ENCODE measurements at places on chromosomes 1 and 21.

DNA sequence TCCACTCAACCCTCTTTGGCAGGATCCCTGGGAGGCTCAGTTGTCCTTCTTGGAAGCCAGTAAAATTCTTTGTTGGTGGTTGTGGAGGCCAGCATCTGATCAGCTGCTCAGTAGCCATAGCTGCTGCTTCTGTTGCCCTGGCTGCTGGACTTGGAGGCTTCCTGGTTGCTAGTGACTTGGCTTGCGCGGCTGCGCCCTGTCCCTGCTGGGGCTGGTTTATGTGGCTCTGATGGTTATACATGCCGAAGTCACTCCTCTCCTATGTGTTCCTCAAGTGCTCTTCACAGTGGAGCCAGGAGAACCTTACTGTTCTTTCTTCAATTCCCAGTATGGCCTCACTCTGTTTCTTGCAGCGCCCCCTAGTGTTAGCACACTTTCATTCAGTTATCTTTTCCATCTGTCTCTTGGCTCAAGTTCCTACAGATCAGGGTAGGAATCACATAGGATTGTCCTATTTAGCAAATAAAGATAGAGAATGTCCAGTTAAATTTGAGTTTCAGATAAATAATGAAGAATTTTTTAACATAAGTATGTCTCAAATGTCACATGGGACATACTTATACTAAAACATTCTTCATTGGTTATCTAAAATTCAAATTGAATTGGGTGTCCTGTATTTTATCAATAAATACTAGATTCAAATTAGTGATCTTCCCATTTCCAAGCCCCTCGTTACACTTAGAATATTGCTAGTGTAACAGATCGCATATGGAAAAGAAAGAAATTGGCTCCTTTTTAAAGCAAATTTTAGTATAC, 176.5 kb downstream of the TGFB2 start:
- DNase-seq: peak; percentile 54

GRCh38 chr1:150405660-150406059, 41.7 kb downstream of the RPRD2 start:
- no peak for DNase-seq

GRCh38 chr1:18574754-18575153, 55.9 kb upstream of the PAX7 start:
- no peak for DNase-seq

GRCh38 chr1:87898431-87898830, 569.8 kb downstream of the LMO4 start:
- no peak for DNase-seq

DNA sequence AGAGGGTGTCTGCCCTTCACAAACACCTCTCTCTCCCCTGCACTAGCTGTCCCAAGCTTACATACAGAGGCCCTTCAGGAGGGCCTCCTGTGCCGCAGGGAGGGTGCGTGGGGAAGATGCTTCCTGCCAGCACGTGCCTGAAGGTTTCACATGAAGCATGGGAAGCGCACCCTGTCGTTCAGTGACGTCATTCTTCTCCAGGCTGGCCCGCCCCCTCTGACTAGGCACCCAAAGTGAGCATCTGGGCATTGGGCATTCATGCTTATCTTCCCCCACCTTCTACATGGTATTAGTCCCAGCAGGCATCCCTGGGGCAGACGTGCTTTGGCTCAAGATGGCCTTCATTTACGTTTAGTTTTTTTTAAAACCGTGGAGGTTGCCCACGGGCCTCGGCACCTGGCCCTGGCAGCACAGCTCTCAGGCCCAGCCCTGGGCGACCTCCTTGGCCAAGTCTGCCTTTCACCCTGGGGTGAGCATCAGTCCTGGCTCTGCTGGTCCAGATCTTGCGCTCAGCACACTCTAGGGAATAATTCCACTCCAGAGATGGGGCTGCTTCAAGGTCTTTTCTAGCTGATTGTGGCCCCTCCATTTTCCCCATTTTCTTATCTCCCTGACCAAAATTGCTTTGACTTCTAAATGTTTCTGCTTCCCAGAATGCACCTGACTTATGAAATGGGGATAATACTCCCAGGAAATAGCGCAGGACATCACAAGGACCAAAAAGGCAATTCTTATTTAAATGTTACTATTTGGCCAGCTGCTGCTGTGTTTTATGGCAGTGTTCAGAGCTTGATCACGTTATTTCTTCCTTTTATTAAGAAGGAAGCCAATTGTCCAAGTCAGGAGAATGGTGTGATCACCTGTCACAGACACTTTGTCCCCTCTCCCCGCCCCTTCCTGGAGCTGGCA, 6.1 kb downstream of the NPPA start:
- no peak for DNase-seq

DNA sequence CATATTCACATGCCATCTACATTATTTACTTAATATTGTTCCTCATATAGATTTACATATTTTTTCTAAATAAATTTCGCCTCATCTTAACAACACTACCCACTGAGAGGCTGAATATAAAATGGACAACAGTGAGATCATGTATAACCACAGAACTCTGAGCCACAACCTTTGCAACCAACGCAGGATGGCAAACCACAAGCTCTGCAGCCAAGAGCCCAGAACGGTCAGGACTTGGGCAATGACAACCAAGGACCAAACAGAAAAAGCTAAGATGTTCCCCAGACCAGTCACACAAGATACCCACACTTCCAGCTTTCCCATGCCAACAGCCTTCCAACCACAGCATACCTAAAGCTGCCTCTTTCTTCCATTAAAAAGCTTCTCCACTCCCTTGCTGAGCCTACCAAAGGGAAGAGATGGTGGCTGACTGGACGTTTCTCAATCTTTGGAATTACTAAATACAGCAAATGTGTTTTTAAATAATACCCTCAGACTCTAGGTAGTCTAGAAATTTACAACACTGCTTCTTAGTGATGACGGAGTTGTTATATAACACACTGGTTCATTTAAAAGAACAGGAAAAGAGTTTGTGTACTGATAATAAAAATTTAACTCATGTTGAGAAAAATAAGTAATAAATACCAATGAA, 117.9 kb downstream of the AKT3 start:
- DNase-seq: no peak

GRCh38 chr1:236052232-236052993, 12.5 kb downstream of the NID1 start:
- DNase-seq: no peak

GRCh38 chr1:234507089-234507488, 28.1 kb upstream of the TARBP1 start:
- no peak for DNase-seq

- no peak for DNase-seq
Measured at GRCh38 chr1:228185641-228185965, 20.0 kb downstream of the IBA57 start.

DNA sequence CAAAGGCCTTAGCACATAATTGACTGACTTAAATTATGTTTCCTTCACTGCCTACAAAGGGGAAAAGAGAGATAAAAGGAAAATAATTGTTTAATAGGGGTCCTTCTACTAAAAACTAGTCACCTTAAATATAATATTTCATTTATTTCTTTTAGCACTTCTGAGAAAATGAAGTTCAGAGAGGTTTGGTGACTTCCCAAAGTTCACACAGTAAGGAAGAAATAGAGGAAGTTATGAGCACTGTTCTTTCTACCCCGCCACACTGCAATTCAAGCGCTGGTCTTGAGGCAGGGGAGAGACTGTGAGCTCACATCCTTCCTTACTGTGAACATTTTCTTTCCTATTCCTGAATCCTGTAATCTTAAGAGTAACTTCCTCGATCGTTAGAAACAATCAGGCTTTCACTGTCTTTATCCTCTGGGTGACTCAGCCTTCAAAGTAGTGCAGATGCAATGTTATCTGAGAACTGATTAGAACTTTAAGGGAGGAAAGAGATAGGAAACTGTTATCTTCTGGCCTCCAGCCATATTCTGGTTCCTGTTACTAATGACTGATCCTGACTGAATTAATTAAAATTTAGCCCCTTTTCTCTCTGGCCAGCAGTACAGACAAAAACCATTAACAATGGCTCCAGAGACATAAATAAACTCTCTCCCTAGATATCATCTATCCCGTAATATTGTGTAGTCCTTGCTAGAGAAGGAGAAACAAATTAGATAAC, 6.8 kb downstream of the RGS5 start:
- DNase-seq: no peak

GRCh38 chr1:239458144-239458500, 71.8 kb downstream of the CHRM3 start:
- DNase-seq: no peak

DNA sequence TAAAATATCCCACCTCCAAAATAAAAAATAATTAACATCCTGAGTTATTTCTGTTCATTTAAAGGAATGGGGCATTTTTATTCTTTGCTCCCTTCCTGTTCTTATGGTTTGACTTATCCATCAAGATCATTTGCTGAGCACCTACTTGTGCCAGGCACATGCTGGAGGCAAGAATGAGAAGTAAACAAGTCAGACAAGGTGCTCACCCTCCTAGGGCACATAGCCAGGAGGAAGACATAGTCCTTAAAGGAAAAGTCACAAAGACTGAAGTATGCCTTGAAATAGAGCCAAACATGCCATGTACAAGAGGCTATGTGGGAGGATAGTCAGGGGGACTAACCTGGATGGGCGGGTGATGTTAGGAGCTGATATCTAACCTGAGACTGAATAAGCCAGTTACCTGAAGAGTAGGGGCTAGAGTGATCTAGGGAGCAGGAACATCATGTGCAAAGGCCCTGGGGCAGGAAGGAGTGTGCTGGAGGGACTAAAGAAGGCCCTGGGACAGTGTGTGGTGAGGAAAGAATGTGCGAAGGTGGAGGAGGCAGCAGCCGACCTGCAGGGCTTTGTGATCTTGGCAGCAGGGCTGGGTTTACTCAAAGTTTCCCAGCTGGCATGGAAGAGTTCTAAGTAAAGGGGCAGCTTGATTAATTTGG, 233.5 kb downstream of the MATN1 start:
- no peak for DNase-seq

DNA sequence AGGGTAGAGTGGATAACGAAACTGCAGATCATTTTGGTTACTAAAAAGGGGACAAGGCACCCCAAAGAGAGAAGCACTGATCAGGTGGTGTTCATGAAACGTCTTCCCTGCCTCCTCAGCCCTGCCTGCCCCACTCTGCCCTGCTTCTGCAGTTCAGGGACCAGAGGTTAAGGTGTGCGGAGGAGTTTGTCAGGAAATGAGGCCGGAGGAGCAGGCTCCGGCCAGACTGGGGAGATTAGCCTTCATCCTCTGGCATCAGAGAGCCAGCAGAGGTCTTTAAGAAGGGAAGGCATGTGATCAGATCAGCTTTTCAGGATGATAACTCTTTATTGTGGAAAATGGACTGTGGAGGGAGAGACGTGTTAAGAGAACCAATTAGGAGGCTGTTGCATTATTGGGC, 291.9 kb upstream of the NR5A2 start:
- no peak for DNase-seq

GRCh38 chr1:68213843-68214242, 18.5 kb downstream of the WLS start:
- DNase-seq: no peak

DNA sequence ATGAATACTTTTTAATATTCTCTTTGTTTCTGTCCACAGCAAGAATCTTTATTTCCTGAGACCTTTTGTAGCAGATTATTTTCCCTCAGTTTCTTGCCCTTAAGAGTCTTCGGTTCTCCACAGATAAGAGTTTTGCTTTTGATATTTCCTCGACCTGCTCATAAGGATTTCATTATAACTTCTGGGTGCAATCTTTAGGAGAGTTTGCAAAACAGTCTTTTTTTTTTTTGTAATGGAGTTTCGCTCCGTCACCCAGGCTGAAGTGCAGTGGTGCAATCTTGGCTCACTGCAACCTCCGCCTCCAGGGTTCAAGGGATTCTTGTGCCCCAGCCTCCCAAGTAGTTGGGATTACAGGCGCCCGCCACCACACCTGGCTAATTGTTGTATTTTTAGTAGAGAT, 10.1 kb upstream of the UBE4B start:
- no peak for DNase-seq

- no peak for DNase-seq
Measured at GRCh38 chr1:116546354-116546977, 24.4 kb downstream of the CD58 start.

DNA sequence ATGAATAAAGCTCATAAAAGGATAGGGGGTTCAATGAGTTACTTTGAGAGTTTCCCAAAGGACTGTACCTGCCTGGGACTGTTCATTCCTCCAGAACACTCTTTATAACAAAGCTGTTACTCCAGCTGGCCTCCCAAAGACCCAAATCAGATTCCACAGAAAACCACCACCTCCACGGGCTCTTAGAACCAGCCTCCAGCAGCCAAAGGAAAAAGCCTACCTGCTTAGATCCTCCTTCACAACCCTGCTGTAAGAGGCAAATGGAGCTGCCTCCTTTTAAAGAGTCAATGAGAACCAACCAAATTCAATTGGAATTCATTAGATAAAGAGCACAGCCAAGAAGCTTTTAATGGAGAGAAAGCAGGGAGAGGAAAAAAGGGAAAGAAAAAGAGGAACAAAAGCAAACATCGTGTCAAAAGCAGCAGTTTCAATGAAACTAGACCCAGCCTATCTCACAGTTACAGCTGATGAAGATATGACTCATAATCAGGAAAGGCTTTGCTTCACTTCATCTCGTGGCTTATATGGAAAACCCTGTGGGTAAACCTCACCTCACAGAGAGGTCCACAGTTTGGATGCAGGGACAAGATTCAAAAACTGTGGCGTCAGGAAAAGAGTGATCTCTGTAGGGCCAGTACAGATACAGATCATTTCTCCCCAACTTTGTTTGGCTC, 27.8 kb upstream of the FMO4 start:
- DNase-seq: no peak

- no peak for DNase-seq
Measured at GRCh38 chr1:37458551-37458950, 15.8 kb upstream of the ZC3H12A start.

DNA sequence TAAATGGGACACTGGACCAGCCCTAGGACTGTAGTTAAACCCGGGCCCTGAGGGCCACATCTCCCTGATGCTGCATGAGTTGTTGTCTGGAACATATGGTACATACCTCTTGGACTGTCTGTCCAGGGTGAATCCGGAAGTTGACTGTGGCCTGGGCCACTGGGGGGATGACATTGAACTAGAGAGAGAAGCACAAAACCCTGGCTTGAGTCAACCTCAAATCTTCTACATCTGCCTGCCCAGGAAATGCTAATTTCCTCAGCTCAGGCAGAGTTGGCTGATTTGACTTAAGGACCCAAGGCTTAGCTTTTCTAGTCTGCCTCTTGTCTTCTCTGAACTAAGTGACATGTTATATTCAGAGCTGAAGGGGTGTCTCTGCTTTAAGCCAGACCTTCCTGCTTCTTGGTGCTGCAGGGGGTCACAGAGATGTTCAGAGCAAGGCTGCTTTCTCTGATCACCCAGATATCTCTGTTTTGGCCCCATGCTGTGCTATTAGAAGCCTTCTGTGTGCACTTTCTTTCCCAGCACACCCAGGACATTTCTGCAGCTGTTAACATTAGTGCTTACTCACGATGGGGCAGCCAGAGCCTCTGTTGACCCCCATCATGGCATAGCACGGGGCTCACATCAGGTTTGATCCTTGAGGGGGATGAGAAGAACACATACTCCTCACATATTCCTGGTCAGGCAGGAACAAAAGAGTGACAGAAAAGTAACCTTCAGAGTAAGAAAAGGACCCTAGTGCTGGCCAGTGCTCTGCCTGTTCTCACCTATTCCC, 9.6 kb downstream of the PM20D1 start:
- no peak for DNase-seq

- peak; percentile 34 for DNase-seq
Measured at GRCh38 chr1:41698916-41699860, 214.7 kb upstream of the EDN2 start.

All from activated CD4-positive, alpha-beta T cell treated with anti-CD3 and anti-CD28 coated beads, Interleukin-2, amount 50 U/mL, for 48 hours (primary cell).